ENCODE measurements at places on chromosomes 1 and 21.

DNA sequence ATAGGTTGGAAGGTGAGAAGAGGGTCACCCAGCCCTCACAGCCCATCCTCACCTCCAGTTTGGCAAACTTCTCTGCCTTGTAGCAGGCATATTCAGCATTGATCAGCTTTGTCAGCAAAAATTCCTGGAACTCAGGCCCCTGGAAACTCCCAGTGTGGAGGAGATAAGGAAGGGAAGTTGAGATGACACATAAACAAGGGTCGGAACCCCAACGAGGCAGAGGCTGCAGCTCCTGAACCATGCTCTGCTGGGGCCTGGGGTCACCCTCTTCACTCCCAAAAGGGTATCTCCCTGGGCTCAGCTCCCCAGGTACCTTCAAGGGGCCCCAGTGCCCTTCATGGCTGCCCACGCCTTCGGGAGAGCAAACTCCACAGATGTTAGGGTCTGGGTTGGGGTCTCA is 60.4 kb downstream of the RAP1GAP start:
- no peak for DNase-seq
- peaks cover 2% of the 10 kb centered on the region for H3K27me3 ChIP-seq
- H3K4me3 ChIP-seq: no peak overlapping the region
- H3K4me1 ChIP-seq: no peaks in the 10 kb centered on the region
- no peaks in the 10 kb centered on the region for H3K36me3 ChIP-seq
- no peak overlapping the region for H3K27ac ChIP-seq

DNA sequence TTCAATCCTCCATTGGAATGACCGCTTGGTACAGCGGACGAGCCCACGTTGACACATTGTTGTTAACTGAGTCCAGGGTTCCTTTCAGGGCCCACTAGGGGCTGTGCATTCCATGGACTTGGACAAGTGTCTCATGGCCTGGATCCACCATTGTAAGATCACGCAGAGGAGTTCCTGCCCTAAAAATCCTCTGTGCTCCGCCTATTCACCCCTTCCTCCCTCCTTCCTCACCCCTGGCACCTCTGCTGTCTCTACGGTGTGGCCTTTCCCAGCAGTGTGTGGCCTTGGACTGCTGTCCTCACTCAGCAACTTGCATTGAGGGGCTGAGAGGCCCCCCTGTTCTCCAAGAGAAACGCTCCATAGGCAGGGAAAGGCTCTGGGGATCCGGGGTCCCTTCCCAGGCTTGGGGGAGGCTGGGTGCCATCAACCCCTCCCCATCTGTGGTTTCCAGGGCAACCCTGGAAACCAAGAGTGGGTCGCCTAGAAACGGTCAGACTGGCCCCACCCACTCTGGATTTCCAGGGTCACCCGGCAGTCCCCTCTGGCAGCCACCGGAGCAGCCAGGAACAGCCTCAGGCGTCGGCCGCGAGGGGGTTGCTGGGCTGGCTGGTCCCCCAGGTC is 50.9 kb downstream of the MEGF6 start:
- peaks cover 31% of the 10 kb centered on the region for H3K4me1 ChIP-seq
- H3K27me3 ChIP-seq: peaks cover 6% of the 10 kb centered on the region
- no peak overlapping the region for H3K4me3 ChIP-seq
- H3K36me3 ChIP-seq: no peaks in the 10 kb centered on the region
- DNase-seq: no peak

DNA sequence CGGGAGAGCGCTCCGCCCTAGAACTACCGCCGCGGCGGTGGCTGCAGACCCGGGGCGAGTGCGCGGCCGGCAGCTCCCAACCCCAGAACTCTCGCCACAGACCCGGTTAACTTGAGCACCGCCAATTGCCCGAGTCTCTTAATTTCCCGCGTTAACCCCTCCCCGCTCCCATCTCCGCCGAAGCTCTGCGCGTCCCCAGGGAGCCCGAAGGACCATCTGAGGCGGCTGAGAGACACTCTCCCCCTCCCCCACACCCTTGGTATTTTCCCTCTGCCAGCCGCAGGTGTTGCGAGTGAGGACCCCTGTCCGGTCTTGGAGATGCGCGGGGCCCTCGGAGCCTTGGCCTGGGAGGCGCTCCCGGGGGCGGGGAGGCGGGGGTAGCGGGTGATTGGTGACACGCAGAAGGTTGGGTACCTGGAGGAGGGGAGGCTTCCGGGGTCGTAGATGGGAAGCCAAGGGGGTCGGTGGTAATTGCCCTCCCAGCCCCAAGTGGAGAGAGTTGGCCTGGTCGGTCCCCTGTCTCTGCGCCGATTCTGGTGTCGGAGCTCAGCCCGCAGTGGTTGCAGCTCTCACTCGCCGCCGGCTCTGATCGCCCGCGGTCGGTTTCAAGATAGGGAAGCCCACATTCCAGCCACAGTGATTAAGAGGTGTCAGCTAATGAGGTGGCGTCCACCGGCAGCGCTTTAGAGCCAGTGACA is 858 bp upstream of the SUSD4 start:
- H3K4me1 ChIP-seq: peaks cover 24% of the 10 kb centered on the region
- H3K4me3 ChIP-seq: peak overlapping the region; percentile 61
- peaks cover 19% of the 10 kb centered on the region for H3K27me3 ChIP-seq
- no peak overlapping the region for H3K27ac ChIP-seq
- H3K36me3 ChIP-seq: no peaks in the 10 kb centered on the region
- DNase-seq: no peak

DNA sequence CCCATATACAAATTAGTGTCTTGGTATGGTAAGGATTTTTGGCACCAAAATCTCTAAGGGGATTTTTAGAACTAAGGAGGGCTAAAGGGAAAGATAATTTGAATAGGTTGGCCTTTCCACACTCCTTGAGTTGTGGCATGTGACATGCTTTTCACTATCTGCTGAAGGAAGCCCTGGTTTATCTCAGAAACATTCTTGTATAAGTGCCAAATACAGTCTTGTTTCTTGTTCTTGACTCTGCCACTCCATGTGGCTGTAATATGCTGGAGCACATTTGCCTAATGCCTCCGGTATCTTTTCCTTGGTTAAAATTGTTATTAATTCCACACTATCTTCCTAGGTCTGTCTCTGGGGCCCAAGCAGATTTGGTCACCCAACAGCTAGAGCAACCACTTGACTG is 457.0 kb downstream of the USP25 start:
- H3K4me1 ChIP-seq: no peaks in the 10 kb centered on the region
- no peaks in the 10 kb centered on the region for H3K36me3 ChIP-seq
- no peak for DNase-seq

- peaks cover 57% of the 10 kb centered on the region for H3K36me3 ChIP-seq
- H3K27me3 ChIP-seq: no peaks in the 10 kb centered on the region
- no peak overlapping the region for H3K4me3 ChIP-seq
These were observed 13.8 kb upstream of the SFN start for GRCh38 chr1:26848941-26849774.

DNA sequence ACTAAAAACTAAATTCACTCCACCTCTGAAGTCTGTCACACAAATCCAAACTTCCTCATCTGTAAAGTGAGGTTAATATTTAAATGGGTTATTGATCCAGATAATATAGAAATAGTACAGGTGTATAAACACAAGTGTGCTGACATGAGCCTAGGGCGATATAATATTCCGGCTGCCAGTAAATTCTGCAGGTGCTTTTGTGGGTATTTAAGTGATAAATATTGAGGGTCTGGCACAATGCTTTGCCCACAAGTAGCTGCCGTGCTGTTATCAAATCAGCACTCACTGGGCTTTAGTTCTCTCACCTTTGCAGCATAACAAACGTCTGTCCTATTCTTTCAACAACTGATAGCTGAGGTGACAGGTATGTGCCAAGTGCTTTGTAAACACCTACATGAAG is 7.6 kb downstream of the PABPC4 start:
- no peak for DNase-seq
- no peak overlapping the region for H3K27ac ChIP-seq
- H3K4me3 ChIP-seq: no peak overlapping the region
- H3K27me3 ChIP-seq: no peaks in the 10 kb centered on the region
- peaks cover 86% of the 10 kb centered on the region for H3K36me3 ChIP-seq

- no peaks in the 10 kb centered on the region for H3K27me3 ChIP-seq
- no peaks in the 10 kb centered on the region for H3K4me1 ChIP-seq
- no peaks in the 10 kb centered on the region for H3K36me3 ChIP-seq
- H3K27ac ChIP-seq: no peak overlapping the region
- DNase-seq: no peak
- H3K4me3 ChIP-seq: no peak overlapping the region
These were observed 164.0 kb upstream of the ETV3 start for GRCh38 chr1:157302199-157302497.

- no peaks in the 10 kb centered on the region for H3K36me3 ChIP-seq
- H3K27ac ChIP-seq: no peak overlapping the region
- H3K4me1 ChIP-seq: peaks cover 2% of the 10 kb centered on the region
- H3K27me3 ChIP-seq: no peaks in the 10 kb centered on the region
- H3K4me3 ChIP-seq: no peak overlapping the region
- DNase-seq: no peak
These were observed 303.8 kb upstream of the SPAG17 start for GRCh38 chr1:118488787-118489186.

DNA sequence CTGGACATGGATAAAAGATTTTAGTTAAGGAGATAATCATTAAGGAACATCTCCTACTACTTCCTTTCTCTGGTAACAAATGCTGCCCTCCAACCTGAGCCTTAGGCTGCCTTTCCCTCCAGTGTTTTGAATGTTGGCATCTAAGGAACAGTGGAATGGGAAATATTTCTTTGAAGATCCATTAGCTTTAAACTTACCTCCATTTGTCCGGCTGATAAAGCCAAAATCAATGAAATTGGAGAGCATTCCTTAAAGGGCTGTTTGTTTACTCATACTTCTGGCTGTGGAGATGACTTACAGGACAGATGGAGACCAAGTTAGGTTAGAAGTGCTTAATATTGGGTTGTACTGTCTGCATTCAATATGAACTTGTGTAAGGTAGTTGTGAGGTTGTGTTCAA is 439.1 kb downstream of the PLA2G4A start:
- no peaks in the 10 kb centered on the region for H3K4me1 ChIP-seq
- no peak overlapping the region for H3K27ac ChIP-seq
- H3K36me3 ChIP-seq: no peaks in the 10 kb centered on the region

- H3K36me3 ChIP-seq: no peaks in the 10 kb centered on the region
- H3K4me3 ChIP-seq: no peak overlapping the region
- no peak for DNase-seq
- no peaks in the 10 kb centered on the region for H3K27me3 ChIP-seq
These were observed 200.9 kb downstream of the RPS6KC1 start for GRCh38 chr1:213251972-213252371.

DNA sequence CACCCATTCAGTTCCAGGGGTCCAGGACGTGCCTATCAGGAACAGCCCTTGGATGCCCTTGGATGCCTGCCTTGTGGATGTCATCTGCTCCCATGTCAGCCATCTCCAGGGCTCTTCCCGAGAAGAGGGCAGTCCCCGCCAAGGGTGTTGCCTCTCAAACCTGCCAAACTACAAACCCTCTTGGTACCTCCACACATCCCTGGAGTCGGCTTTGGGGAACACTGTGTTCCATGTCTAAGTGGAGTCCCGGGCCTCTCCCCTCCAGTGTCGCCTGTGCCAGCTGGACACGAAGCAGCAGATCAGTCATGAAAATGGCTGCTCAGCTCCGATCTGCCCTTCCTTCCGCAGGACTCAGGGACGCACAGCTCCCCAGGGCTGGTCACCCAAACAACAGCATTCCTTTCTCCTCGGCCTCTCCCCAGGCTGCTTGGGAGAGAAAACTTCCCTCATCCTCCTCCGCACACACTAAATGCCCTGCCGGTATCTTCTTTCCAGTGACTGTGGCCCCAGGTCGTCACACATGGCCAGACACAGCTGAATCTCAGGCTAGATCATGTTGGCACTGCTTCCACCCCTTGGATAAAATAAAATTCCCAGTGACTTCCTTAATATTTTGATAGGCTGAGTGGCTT is 53.4 kb downstream of the GALNT2 start:
- peak overlapping the region; percentile 17 for H3K4me3 ChIP-seq
- peak; percentile 89 for DNase-seq
- peak overlapping the region; percentile 86 for H3K27ac ChIP-seq
- no peaks in the 10 kb centered on the region for H3K36me3 ChIP-seq
- H3K27me3 ChIP-seq: no peaks in the 10 kb centered on the region

DNA sequence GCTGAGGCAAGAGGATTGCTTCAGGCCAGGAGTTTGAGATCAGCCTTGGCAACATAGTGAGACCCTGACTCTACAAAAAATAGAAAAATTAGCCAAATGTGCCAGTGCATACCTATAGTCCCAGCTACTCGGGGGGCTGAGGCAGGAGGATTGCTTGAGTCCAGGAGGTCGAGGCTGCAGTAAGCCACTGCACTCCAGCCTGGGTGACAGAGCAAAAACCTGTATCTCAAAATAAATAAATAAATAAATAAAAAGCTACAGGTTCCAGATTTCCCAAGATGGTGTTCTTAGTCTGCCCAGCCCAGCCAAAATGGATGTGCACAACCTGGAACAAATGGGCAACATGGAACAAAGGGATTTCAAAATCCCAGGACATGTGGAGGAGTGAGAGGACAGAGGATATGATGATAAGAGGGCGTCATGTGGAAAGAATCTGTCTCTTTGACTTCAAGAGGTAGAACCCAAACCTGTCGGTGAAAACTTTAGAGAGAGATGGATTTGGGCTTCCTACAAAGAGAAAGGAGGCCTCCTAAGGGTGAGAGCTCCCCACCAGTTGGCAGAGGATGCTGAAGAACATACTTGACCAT is 3.2 kb downstream of the EDARADD start:
- DNase-seq: no peak
- H3K4me3 ChIP-seq: no peak overlapping the region
- H3K27ac ChIP-seq: no peak overlapping the region

DNA sequence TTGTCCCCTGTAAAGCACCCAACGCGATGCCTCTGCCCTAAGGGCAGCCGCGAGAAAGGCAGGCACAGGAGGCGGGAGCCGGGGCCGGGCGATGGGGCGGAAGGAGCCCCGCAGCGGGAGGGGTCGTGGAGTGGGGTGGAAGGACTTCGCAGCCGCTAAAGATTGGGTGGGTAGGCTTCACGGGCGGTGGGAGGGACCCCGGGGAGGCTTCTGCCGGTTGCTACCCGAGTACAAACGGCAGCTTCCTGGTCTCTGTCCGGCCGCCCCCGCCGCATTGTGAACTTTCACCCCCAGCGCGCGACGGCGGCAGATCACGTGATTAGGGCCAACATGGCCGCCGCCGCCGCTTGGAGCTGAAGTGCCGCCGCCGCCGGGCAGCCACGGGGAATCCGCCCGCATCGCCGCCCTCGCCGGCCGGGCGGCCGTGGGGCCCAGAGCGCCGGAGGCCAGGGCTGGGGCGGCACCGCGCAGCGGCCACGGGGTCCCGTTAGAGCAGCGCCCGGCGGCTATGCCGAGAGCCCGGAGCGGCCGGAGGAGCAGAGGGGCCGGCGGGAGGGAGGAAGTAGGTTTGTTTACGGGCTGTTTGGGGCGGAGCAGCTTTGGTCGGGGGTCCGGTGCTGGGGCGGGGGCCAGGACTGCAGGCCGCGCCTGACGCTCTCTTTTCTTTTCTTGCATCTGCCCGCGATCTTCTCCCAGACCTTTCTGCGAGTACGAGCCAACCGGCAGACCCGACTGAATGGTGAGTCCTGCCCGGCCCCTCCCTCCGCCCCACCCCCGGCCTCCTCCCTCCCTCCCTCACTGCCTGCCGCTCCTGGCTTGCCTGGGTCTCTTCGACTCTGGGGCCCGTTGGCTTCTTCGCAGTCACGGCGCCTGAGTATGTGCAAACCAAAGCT is 42.4 kb downstream of the TMEM53 start:
- H3K27ac ChIP-seq: peak overlapping the region; percentile 96
- peaks cover 27% of the 10 kb centered on the region for H3K4me1 ChIP-seq
- DNase-seq: peak; percentile 96
- H3K4me3 ChIP-seq: peak overlapping the region; percentile 88
- peaks cover 27% of the 10 kb centered on the region for H3K36me3 ChIP-seq

- H3K27me3 ChIP-seq: peaks cover 3% of the 10 kb centered on the region
- peaks cover 14% of the 10 kb centered on the region for H3K4me1 ChIP-seq
- no peak overlapping the region for H3K4me3 ChIP-seq
- no peak for DNase-seq
- H3K36me3 ChIP-seq: no peaks in the 10 kb centered on the region
These were observed 166.4 kb downstream of the PSMG1 start for GRCh38 chr21:39016740-39017315.
